ENCODE measurements at places on chromosomes 6 and 20.

DNA sequence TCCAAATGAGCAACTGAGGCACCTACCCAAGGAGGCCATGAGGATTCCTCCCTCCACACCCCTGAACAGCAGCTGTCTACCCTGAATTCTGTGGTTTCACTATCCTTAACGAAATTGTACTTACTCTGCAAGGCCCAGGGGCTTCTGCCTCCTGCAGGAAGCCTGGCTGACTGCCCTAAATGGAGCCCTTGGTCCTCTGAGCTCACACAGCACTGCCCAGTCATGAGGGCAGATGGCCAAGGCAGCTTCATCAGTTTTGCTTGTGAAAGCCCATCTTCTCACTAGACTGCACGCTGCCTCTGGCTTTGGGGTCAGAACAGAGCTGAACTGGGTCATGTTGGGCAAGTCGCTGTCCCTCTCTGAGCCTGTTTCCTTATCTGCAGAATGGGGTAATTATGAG, 26.4 kb upstream of the SIRPA start:
- DNase-seq, result no peak

- DNase-seq, result peak; percentile 45
Measured at GRCh38 chr6:28880894-28881780, 42.6 kb downstream of the TRIM27 start.

- DNase-seq, result no peak
Measured at GRCh38 chr20:62755817-62756724, 40.2 kb upstream of the MRGBP start.

GRCh38 chr6:106765496-106765895, 136.1 kb downstream of the QRSL1 start:
- no peak for DNase-seq

- DNase-seq, result no peak
Measured at GRCh38 chr20:53369871-53370270, 223.8 kb downstream of the ZNF217 start.

- DNase-seq, result peak; percentile 2
Measured at GRCh38 chr6:18595774-18596530, 208.8 kb downstream of the RNF144B start.

DNA sequence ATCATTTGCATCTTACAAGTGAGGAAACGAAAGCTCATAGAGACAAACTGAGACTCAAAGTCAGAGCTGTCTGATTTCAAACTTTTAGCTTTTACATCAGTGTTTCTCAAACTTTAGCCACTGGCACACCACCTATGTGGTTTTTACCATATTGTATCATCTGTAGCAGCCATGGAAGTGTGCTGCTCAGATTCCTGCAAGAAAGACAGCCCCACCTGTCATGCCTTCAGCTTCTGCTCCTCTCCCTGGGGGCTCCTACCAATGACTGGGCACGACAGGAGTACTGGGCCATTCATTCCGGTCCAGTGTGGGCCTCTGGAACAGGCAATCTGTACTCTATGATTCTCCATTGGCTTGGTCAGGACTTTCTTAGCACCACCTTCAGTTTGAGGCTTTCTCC, 87.0 kb downstream of the BCAS1 start:
- no peak for DNase-seq

DNA sequence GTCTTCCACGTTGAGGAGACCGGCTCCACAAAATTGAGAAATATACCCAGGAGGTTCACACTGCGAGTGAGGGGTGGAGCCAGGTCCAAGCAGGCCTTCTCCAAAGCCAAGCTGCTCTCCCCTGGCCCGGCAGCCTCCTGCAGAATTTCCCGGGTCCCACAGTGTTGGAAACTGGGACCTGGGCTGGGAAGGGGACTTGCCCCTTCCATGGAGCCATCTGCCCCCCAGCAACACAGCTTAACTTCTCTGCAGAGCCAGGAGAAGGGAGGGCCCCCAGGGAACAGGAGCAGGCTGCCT, 35.4 kb downstream of the MDFI start:
- no peak for DNase-seq

DNA sequence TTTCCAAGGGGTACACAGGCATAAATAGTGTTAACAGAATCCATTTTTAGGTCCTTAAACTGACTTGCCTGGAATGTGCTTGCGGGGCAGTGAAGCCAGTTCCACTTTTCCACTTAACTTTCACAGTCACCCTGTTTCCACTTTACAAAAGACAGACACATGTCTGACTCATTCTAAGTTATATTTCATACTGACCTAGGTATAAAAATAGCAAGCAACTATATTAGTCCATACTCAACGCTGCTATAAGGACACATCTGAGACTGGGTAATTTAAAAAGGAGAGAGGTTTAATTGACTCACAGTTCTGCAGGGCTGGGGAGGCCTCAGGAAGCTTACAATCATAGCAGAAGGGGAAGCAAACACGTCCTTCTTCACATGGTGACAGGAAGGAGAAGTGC, 88.2 kb downstream of the MTFR2 start:
- no peak for DNase-seq

DNA sequence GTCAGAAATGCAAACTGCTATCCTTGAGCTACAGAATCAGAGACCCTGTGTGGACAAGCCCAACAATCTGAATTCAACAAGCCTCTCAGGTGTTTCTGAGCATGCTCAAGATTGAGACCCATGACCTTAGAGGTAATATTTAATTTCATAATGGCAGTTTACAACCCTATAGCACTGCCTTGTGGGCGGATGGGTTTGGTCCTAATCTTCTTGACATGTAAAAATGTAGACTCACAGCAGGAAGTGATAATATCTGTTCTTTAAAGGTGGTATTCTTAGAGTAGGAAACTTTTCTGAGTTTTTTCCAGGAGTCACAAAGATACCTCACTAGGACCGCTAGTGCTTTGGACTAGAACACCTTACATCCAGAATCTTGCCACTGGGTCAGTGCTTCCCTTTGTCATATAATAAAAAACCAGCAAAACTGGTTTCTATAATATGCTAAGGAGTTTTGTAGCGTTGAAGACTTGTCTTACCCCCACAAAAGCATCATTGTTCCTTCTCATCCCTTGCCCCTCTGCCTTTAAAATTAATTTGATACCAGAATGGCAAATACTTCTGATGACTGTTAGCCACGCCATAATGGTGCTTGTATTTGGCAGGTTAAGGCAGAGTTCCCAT, 52.6 kb downstream of the E2F3 start:
- DNase-seq, result peak; percentile 3

DNA sequence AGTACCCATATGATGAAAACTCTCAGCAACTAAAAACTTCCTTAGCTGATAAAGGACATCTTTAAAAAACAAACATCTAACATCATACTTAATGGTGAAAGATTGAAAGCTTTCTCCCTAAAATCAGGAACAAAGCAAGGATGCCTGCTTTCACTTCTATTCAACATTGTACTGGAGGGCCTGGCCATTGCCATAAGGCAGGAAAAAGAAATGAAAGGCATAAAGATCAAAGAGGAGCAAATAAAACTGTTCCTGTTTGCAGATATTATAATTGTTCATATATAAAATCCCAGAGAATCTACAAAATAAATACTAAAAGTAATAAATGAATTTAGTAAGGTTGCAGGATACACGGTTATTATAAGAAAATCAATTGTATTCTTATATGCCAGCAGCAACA, 124.6 kb upstream of the ARMC2 start:
- no peak for DNase-seq

DNA sequence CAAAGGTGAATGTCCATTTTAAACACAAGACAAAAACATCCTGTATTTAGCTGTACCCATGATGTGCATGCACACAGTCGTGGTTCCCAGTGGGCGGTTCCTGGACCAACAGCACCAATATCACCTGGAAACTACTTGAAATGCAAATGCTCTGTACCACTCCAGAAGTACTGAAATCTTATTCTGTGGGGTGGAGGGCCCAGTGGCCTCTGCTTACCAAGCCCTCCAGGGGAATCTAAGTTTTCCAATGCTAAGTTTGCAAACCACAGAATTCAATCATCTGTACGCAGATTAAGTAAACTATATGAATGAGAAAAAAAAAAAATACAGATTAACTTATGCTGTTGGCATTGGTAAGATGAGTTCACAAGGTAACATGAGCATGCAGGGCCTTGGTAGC, 14.1 kb downstream of the TRMT6 start:
- no peak for DNase-seq

DNA sequence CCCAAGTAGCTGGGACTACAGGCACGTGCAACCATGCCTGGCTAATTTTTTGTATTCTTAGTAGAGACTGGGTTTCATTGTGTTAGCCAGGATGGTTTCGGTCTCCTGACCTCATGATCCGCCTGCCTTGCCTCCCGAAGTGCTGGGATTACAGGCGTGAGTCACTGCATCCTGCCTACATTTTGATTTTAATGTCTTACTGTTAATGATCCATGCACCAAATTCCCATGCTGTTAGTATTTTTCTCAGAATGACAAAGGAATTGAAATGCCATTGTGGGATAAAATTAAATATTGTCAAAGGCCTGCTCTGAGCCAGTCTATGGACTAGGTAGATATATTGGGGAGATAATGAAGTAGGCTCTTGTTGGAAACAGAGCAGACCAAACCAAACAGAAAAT, 28.2 kb downstream of the CBFA2T2 start:
- no peak for DNase-seq

GRCh38 chr20:48738399-48739304, 89.1 kb downstream of the PREX1 start:
- DNase-seq, result no peak

- DNase-seq, result no peak
Measured at GRCh38 chr6:133919362-133919761, 30.4 kb downstream of the TCF21 start.

GRCh38 chr20:17579369-17580039, 9.6 kb downstream of the DSTN start:
- DNase-seq, result no peak

DNA sequence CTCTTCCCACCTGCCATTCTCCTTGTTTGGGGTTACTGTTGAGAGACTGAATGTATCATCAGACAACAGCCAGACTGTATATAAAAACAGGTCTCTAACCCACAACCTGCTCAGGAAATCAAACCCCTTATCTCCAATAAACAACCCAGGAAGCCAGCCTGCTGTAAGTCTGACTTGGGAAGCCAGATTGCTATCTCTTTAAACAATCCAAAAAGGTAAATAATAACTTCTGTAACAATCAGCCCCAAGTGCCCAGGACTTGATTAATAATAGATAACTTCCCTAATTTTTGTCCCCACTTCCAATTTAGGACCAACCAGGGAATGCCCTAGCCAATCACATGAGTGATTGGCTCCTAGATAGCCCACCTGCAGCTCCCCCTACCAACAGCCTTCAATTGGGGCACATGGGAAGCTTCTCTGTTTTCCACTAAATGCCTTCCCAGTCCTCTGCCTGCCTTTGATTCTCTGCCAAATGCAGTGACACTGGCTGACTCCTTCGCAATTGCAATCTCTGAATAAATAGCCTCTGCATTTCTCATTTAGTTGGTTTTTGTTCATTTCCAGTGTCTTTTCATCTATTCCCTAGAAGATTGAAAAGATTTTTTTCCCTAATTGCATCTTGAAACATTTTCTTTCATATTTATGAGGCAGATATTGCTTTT, 117.1 kb upstream of the TAB2 start:
- no peak for DNase-seq

GRCh38 chr6:4378319-4378996, 243.1 kb upstream of the ECI2 start:
- DNase-seq, result no peak

DNA sequence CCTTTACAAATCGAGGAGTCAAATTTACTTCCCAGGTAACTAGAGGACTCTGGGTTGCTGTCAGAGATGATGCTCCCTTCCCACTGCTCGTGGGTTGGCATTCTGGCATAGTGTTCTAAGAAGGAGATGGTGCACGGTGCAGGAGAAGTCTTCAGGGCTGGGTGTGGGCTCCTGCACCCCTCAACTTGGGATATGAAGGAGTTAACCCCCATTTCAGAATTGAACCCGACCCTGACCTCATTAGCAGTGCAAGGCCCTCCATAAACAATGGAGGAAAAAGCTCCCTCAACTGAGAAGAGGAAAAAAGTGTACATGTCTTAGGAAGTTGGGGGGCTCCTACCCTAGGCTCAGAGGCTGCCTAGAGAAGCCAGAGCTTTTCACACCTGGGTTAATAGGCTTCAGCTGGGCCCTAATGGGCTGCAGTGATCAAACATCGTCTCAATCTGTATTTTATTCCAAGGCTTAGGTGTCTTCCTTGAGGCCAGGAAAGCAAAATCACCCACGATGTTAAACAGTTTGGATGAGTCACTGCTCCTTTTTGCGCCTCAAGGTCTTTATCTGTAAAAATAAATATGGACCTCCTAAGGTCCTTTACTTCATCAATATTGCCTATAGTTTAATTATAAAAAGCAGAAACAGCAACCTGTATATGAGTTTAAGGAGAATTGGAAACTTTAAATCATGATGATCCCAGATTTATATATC, 29.4 kb downstream of the TFAP2B start:
- no peak for DNase-seq

DNA sequence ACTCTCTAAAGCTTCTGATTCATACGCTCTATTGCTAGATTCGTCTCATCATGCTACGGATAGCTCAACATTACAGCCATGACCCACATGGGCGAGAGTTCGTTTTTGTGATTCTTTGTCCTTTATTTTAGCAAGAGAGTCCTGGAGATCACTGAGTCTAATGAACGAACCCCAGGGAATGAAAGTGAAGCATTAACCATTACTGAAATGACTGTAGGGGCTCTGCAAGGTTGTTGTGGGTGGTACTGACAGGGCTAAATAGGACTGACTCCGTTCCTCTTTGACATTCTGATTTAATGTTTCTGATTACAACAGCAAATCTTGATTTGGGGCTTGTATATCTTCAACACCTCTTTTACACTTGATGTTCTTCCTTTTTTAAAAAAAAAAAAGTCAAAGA, 13.7 kb upstream of the RTF2 start:
- no peak for DNase-seq

- DNase-seq, result no peak
Measured at GRCh38 chr6:131182991-131183425, 47.7 kb downstream of the AKAP7 start.

DNA sequence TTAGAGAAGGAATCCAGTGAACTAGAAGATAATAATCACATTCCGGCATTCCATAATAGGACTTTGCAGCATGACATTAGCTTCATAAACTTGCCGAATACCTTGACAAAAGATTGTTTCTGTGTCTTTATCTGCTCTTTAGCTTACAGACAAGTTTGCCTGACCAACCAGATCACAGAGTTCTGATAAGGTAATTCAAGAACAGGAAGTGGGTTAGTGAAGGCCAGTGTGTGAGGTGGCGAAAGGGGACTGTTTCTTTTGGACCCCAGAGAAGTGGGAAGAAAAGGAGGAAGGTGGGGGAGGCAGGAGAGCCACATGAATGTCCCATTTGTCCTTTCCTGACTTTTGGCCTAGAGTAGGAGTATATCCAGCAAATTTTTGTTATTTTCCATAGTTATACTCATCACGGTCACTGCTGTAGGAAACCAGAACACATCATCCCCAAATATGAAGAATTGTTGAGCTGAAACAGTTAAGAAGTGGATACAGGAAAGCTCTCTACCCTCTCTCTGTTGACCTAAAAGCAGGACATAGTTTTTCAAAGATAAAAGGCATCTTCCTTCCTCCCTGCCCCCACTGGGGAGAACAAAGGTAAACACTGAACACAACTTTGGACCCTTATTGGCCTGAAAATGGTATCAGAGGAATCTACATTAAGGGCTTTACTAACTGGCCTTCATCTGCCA, 72.4 kb upstream of the TNFAIP3 start:
- no peak for DNase-seq
